HCT116 (cell line): ENCODE measurements at places on chromosomes 4 and X.
A peak's percentile ranks its signal among the peaks of the same experiment; 100 is the strongest.

DNA sequence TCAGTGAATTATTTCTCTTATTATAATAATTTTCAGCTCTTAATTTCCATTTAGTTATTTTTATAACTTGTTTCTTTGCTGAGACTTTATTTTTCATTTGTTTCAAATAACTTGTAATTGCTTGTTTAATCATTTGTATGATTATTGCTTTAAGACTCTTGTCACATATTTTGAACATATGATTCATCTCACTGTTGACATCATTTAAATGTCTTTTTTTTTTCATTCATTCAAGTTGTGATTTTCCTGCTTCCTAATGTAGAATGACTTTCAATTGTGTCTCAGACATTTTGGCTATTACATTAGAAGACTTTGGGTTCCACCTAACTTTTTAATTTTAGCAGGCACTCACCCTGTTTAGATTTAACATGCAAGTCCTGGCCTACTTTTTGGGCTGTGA, 234.8 kb upstream of the DIPK2B start:
- DNase-seq = no peak

- no peak for DNase-seq
Measured at GRCh38 chrX:134664202-134664601, 5.9 kb upstream of the PLAC1 start.

DNA sequence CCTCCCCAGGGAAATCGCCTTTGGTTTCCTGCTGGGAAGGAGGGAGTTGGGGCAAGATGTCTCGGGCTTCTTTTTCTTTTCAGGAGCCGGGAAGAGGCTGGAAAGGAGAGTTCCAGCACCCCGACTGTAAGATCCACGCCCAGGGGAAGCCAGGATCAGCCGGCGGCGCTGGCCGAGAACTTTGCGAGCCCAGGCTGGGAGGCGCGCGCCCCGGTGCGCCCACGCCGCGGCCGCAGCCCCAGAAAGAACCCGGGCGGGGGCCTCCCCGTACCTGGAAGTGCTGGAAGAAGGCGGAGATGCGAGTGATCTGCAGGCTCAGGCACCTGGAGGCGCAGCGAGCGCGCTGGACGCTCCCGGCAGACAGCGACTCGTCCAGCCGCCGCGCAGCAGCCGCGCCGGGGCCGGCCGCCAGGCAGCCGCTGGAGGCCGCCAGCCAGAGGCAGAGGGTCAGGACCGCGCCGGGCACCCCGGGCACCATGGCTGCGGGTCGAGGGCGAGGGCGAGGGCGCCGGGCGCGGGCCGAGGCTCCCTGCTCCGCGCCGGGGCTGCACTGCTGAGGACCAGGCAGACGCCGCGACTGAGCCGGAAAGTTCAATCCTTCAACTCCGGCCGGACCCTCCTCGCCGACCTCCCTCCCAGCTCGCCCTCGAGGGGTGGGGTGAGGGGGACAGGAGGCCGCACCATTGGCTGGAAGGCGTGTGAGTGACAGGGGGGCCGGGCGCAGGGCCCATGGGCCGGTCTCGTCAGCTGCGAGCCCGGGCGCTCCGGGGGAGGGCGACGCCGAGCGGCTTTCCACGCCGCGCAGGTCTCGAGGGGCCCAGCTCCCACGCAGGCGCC, at the start of gene ANOS1:
Gene ANOS1 (minus strand): TSS at position 579 of the 837 bp plus-strand sequence. CDS start 101 bp downstream, at position 478.
- no peak for DNase-seq

GRCh38 chr4:138078751-138079520, 163.2 kb downstream of the SLC7A11 start:
- no peak for DNase-seq

GRCh38 chr4:153763404-153763803, 3.6 kb upstream of the RNF175 start:
- no peak for DNase-seq

GRCh38 chr4:148986951-148987350, 544.7 kb upstream of the NR3C2 start:
- peak; percentile 38 for DNase-seq

GRCh38 chrX:150203248-150203645, 159.9 kb upstream of the MAMLD1 start:
- no peak for DNase-seq
